HFF-Myc (cell line): ENCODE measurements at places on chromosomes 7 and 10.

GRCh38 chr10:21668831-21669230 lies 134.8 kb downstream of the MLLT10 start:
- no peak for DNase-seq

GRCh38 chr10:116096526-116096925 lies 176.5 kb downstream of the GFRA1 start:
- no peak for DNase-seq

DNA sequence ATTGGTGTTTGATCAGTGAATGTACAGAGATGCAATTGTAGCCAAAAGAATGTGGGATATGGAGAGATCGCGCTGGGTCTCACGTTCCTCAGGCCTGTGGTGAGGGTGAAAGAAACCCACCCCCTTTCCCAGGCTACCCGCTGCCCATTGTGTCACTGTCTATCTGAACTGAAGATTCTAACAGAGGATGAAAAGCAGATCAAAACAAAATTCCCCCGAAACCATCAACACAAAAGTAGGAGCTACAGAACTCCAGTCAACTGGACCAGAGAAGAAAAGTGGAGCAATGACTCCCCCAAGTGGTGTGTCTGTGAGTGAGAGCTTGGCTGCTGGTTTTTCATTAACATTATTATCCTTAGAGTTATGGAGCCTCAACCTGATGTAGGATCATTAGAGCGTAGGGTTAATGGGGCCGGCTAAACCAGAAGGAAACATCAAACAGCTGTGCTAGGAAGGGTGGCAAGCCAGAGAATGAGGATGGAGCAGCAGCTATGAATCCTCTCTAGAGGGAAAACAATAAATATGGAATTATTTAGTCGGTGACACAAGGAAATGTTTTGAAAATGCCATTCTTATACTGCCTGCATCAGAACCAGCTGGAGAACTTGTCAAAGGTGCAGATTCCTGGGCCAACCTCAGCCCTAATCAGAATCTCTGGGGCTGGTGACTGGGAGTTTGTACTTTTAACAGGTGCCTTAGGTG lies 38.3 kb downstream of the AKR1B1 start:
- peak; percentile 36 for DNase-seq

DNA sequence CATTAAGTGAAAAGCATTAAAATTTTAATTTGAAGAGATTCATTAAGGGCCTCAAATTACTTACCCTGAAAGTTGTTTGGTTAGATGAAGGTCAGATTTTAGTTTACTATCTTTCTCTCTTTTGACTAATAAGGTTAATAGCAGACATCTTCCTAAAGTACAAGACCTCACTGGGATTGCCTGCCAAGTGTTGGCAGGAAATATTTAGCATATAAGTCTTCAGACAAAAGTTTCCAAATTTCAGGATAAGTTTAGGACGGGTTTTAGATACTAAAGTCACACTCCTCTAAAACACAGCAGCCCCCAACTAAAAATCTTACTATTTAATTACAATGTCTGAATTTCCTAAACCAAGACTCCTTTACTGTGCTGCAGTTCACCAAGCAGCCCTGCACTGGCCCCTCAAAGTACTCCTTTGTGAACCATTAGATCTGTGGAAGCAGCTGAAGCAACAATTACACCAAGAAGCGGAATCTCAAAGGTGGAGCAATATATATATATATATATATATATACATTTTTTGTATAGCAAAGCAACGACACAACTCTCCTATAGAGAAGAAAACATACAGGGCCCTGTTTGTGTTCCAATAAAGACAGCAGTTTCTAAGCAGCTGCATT lies 91.2 kb upstream of the KCNIP2 start:
- no peak for DNase-seq

DNA sequence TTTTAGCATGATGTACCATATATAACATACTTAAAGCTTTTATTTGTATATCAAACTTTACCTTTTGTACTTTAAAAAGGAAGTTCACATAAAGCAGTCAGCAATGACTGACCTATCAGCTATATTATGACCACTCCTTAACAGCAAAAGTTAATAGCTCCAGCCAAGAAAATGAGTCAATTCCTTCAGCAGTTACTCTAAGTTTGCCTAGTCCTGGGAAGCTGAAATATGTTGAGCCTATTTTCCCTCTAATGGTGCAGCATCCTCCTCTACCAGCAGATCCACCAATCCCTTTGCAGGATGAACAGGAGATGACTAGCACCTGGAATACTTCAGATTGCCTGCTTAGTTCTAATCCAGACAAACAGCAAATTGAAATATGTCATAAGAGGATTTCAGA lies 64.2 kb downstream of the CUL2 start:
- DNase-seq = no peak

DNA sequence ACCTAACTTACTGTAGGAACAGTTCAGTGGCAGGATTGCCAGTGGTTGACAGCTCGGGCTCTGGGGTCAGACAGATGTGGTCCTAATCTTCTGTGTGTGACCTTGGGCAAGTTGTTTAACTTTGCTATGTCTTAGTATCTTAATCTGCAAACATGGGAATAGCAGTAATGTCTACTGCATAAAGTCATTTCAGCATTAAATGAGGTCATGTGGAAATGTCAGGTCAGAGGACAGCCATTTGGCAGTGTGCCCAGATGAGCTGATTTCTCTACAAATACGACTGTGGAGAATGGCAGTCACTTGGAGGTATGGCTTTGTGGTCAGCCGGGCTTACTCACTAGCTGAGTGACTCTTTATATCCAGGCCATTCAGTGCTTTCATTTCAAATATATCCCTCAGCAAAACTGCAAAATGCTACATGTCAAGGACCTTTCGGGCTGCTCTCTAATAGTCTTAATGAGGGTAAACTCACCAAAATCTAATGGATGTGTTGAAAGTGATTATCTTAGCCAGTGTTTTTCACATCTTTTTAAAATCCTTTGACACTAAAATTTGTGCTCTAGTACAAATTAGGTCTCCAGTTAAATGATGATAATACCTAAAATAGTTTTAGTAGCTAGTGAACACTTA lies 171.4 kb downstream of the ST7 start:
- DNase-seq = peak; percentile 87

DNA sequence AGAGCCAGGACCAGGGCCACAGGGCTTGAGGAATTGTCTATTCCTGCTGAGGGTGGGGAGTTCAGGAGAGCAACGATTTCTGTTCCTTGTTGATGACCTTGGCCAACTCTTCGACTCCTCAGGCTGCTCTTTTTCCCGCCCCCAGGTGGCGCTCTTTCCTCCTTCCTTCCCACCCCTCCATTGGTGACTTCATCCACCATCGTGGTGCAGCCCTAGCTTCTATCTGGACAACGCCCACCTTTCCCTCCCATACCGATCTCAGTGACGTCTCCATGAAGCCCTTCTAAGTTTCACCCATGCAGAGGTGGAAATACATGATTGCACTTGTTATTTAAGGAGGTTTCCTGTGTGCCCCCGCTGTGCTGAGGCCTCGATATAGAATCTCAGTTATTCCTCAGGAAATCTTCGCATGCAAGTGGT lies 22.1 kb upstream of the CARD11 start:
- DNase-seq = no peak

GRCh38 chr7:15853832-15854470 lies 167.5 kb upstream of the MEOX2 start:
- DNase-seq = no peak

GRCh38 chr7:96836456-96836855 lies 126.8 kb upstream of the SEM1 start:
- DNase-seq = no peak

DNA sequence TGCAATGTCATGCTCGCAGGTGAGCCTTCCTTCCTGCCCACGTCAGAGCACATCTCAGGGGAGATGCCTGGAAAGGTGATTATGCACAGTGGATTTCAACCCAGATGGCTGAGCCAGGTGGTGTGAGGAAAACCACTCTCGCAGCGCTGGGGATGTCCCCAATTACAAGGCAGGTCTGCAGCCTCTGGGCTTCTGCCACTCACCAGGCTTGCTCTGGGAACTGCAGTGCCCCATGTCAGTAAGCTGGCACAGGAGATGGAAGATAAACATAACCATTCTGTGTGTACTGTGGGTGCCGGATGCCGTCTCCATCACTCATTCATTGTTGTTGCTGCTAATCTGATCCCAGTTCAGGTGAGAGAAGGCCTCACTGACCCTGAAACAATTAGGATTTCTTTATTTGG lies 222.9 kb upstream of the PITRM1 start:
- DNase-seq = no peak

GRCh38 chr10:62652564-62652963 lies 152.0 kb upstream of the ADO start:
- DNase-seq = no peak

GRCh38 chr7:2617325-2617905 lies 14.4 kb upstream of the TTYH3 start:
- no peak for DNase-seq

- DNase-seq = no peak
Measured at GRCh38 chr7:55286666-55287065, 78.5 kb upstream of the LANCL2 start.

GRCh38 chr7:78413568-78413967 lies 615.0 kb downstream of the PHTF2 start:
- no peak for DNase-seq

- DNase-seq = no peak
Measured at GRCh38 chr7:1526271-1526754, 4.2 kb upstream of the MAFK start.

DNA sequence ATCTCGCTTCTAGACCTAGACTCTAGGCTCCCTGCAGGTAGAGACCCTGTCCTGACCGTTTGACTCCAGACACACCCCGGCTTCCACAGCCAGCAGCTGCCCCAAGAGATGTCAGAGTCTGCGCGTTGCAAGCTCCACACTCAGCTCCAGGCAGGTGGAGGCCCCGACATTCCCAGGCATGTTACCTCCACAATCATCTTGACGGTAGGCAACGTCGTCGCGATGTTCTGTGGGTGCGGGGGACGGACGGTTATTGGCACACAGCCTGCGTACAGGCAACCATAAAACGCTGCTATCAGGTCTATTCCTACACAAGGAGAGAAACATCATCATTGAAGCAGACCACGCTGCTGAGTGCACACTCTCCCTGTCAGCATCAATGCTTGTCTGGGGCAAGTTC lies 213.2 kb downstream of the ZMYND11 start:
- no peak for DNase-seq

DNA sequence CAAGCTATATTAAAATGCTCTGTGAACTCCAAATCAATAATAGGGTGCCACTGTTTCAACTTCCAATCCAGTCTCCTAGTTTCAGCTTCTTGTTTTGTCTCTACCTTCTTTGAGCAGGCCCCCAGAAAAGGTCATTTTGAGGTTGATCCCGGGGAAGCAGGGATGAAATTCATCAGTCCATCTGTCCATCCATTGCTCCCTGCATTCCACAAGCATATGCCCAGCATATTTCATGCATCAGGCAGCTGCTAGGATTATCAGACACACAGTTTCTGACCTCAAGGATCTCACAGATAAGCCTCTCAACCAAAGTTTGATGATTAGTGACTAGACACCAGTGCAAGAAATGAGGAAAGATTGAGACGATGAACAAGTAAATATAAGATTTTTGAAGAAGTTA lies 186.6 kb upstream of the PDE1C start:
- DNase-seq = no peak

- no peak for DNase-seq
Measured at GRCh38 chr7:22548313-22548712, 48.3 kb upstream of the STEAP1B start.

GRCh38 chr7:143321242-143321641 lies 5.3 kb downstream of the CLCN1 start:
- DNase-seq = no peak

DNA sequence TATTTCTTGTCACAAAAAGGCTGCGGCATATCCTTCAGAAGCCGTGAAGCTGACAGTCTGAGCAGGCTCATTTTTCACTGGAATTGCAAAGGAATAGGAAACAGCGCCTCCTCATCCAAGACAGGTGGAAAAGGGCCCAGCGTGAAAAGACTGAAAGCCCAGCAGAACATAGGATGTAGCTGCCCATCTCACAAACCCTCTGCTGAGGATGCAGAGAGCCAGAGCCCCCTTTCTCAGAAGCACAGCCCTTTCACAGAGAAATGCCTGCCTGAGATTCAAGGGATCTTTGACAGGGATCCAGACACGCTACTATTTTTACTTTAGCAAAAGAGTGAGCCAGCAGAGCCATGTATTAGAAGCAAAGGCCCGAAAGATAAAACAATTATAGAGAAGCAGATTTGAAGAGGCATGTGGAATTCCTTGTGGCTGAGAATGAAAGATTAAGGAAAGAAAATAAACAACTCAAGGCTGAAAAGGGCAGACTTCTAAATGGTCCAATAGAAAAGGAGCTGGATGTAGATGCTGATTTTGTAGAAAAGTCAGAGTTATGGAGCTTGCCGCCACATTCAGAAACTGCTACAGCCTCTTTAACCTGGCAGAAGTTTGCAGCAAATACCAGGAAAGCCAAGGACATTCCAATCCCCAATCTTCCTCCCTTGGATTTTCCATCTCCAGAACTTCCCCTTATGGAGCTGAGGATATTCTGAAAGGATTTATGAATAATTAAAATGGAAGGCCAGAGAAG lies 36.9 kb downstream of the GDI2 start:
- DNase-seq = no peak
